Adrenal gland (tissue), 19 donors: ENCODE measurements at places on chromosomes 3 and 15.
A peak's percentile ranks its signal among the peaks of the same experiment; 100 is the strongest.

GRCh38 chr15:69224383-69224782, 63.9 kb downstream of the GLCE start:
- peak; percentile 22 for DNase-seq

DNA sequence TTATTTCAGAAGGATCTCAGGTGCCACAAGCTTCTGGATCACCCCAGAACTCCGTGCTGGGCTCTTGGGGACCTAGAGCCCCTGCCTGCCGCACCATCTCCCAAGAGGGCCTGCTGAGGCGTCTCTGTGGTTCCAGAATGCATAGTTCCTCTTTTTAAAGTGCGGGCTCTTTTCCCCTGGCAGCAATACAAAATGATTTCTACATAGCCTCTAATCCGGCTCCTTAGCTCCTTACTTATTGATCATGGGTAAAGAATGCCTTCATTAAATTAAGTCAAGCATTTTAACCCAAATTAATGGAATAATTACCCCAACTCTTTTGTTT, 121.9 kb downstream of the ATP10A start:
- DNase-seq, result no peak

GRCh38 chr3:138985932-138986331, 20.1 kb downstream of the PRR23A start:
- no peak for DNase-seq

DNA sequence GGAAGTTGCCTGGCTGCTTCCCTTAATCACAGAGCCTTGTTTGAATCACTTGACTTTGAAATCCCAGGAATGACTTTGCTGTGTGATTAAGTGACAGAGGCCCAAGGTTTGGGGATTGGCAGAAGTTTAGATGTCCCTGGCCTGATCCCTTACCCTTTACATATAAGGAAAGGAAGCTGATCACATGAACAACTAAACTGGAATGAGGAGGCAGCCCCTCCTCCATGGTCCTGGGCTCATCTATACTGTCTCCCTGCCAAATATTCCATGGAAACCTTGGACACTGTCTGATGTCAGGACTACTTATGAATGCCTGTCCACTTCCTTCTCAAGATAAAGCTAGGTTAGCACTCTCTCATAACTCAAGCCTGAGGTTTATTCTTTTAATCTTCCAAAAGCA, 181.3 kb upstream of the CTDSPL start:
- peak; percentile 65 for DNase-seq
